Activated CD4-positive, CD25-positive, alpha-beta regulatory T cell (primary cell): ENCODE measurements at places on chromosomes 1 and 21.

GRCh38 chr1:12141163-12141850 is 25.5 kb upstream of the TNFRSF1B start:
- DNase-seq: no peak

DNA sequence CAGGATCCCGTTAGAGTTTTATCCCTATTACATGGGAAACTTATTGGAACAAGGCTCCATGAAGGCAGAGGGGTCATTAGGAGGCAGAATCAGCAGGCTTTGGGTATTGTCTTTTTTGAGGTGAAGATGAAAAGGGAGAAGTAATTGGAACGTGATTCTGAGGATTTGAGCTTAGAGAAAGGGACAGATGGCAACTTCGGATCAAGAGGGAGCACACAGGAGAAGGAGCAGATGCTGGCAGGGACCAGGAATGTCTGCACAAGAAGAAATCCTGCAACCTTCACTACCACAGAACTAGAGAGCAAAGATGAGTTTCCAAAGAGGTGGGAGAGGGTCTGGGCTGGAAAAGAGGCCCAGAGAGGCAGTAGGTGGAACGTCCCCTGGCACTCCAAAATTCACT is 202.8 kb downstream of the RRAGC start:
- DNase-seq: no peak

GRCh38 chr1:240284656-240285414 is 193.2 kb downstream of the FMN2 start:
- no peak for DNase-seq

- DNase-seq: no peak
Observed at GRCh38 chr1:39129514-39129913, 75.0 kb upstream of the MACF1 start.

GRCh38 chr1:230170622-230171021 is 103.6 kb downstream of the GALNT2 start:
- DNase-seq: no peak

DNA sequence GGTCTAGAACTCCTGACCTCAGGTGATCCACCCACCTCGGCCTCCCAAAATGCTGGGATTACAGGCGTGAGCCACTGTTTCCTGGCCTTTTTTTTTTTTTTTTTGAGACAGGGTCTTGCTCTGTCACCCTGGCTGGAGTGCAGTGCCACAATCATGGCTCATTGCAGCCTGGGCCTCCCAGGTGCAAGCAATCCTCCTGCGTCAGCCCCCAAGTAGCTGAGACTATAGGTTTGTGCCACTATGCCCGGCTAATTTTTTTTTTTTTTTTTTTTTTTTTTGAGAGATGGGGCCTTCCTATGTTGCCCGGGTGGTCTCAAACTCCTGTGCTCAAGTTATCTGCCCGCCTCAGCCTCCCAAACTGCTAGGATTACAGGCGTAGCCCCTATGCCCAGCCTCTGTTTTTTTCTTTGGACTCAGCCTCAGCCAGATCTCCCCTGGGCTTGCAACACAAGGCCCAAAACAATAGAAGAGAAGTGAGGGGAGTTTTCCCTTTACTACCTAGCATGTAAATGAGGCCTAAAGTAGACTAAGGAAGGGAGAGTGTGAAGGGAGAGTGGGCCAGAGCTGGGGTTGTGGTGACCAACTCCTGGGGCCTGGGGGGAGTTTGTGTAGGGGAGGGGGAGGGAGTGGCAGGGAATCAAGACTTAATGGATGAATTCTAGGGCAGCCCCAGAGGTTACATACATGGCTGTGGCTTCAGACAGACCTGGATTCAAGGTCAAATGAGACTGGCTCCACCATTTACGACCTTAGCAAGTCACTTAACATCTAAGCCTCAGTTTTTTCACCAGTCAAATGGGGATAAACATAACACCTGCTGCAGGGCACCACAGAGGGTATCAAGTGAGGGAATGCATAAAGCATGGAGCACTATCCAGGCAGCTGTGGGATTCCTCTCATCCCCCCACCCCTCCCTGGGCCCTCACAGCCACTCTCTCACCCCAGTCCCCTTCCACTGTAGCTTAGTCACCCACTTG is 1.6 kb upstream of the CD52 start:
- DNase-seq: no peak

- DNase-seq: no peak
Observed at GRCh38 chr1:85330711-85331290, 54.4 kb upstream of the BCL10 start.

DNA sequence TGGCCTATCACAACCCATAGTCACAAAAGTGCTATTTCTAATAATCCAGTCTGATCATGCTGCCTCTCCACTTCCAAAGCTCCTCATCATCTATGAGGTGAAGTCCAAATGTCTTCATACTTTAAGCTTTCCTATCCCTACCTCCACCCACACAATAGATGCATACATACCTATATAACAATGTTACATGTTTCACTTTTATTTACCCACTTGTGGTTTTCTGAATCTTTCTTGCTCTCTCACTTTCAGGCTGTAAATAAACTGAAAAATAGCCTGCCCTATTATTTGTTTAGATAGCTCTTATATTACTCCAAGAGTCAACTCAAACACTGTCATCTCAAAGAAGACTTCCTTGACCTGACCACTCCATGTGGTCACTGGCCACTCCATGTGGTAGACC is 406.8 kb upstream of the BEND5 start:
- no peak for DNase-seq

- no peak for DNase-seq
Observed at GRCh38 chr1:112982853-112983536, 27.0 kb upstream of the SLC16A1 start.

- DNase-seq: no peak
Observed at GRCh38 chr1:153533689-153534201, 2.0 kb downstream of the S100A6 start.

- no peak for DNase-seq
Observed at GRCh38 chr1:229339520-229339919, 3.3 kb downstream of the CCSAP start.

- DNase-seq: no peak
Observed at GRCh38 chr1:21384620-21385019, 55.3 kb upstream of the NBPF3 start.

DNA sequence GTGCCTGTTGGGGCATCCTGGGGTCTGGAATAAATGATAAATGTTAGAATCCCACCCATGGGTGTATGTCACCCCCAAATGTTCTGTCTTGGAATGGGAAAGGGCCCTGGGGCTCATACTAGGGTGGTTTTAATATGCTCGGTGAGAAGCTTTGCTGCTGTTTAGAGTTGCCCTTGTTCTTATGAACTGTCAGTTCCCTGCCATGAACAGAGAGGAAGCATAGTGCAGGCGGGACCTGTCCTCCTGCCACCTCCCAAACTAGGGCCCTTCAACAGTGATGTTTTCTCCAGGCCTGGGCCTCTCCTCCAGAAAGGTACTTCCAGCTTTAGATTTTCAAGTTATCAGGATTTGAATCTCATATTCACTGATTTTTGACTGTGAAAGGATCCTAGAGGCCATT is 80.7 kb upstream of the COA6 start:
- no peak for DNase-seq

DNA sequence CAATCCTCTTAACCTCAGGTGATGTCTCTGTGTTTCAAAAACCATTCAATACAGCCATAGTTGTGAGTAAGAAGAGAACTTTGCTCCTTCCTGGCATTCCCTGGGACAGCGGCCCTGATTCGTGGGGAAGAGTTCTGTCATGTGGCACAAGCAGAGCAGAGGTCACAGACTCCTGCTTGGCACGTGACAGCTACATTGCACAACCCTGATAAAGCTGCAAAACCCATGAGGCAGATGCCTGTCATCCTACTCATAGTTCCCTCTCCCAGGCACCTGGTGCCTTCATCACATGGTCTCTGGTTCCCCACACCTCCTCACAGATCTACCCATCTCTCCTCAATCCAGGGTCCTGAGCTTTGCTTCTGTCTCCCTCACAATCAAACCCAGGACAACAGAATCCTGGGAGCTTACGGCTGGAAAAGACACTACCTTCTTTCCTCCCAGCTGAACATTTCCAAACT is 70.8 kb downstream of the PLPP3 start:
- DNase-seq: no peak

GRCh38 chr1:26470878-26471497 is 1.3 kb upstream of the HMGN2 start:
- no peak for DNase-seq

GRCh38 chr1:71738256-71738655 is 544.1 kb downstream of the NEGR1 start:
- DNase-seq: no peak

GRCh38 chr1:109775398-109775797 is 11.7 kb upstream of the EPS8L3 start:
- DNase-seq: no peak

DNA sequence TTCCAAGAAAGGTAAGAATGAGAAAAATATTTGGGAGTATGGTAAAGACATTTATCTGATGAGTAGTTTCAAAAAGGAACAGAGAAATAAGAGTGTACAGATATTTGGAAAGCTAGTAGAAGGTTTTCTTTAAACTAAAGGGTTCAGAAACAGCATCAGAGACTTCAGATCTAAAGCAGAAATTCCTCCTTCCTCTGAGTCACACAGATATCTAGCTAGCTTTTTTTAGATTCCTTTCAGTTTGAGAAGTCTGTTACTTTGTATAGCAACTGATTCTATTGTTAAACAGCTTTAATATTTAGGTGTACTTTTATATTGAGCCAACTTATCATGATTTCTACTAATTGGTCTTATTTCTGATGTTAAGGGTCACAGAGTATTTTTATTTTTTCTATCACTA is 4.7 kb downstream of the AMY2B start:
- no peak for DNase-seq

DNA sequence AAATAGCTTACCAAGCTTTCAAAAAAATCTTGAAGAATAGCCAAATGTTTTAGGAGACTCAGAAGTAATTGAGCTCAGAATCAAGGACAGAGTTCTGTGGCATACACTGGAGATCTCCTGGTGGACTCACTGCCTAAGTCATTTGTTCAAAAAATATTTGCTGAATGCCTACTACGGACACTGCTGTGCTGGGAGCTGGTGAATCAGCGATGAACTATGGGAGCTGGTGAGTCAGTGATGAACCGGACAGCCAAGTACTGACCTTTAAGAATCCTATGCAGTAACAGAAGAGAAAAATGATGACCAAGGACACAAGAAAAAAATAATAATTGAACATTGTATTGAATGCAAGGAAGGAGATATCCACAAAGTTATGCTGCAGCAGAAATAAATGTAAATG is 717.9 kb upstream of the CXADR start:
- DNase-seq: no peak

DNA sequence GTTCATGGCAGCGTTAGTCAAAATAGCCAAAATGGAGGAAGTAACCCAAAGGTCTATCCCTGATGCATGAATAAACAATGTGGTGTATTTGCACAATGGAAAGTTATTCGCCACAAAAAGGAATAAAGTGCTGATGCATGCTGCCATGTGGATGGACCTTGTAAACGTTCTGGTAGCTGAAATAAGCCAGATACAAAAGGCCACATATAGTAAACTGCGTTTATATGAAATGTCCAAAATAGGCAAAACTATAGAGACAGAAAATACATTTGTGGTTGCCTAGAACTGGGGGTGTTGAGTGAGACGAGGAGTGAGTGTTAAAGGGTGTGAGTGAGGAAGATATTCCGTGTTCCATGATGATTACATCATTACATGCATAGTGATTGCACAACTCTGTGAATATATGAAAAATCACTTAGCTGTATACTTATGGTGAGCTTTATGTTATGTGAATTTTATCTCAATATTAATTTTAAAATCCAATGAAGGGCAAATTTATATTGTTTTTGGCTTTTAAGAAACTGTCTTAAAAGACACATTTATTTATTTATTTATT is 321.3 kb downstream of the KIF26B start:
- no peak for DNase-seq

DNA sequence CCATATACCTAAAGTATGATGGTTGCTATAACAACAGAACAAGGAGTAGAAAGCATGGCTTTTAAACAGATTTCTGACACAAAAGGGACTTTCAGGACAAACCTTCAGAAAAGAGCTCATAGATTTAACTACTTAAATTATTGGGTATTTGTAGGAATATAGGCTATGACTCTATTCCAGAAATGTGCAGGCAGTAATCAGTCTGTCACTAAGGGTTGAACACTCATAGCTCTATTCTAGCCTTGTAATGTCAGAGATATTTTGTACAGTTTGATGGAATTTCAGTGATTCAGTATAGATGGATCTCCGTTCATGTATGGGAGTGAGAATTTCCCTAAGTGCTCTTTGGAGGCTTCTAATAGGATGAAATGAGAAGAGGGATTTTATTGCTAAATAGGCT is 82.8 kb downstream of the EXTL2 start:
- no peak for DNase-seq

DNA sequence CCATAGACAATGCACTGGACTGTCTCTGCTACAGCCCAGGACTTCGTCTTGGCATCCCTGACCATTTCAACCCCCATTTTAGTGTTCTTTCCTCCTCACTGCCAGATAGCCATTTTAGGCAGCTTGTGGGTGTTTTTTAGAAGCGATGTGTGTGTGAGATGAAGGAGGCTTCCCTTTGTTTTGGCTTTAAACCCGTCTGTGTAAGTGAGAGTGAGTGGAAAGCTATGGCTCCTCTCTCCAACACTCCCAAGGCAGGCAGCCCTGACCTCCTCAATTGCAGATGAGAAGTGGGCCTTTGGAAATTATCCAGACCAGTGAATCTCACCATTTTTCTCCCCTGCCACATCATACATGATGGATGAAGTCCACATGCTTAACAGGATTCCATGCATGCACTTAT is 70.3 kb upstream of the PGBD5 start:
- DNase-seq: no peak

GRCh38 chr1:42417166-42417565 is 36.6 kb downstream of the RIMKLA start:
- no peak for DNase-seq

DNA sequence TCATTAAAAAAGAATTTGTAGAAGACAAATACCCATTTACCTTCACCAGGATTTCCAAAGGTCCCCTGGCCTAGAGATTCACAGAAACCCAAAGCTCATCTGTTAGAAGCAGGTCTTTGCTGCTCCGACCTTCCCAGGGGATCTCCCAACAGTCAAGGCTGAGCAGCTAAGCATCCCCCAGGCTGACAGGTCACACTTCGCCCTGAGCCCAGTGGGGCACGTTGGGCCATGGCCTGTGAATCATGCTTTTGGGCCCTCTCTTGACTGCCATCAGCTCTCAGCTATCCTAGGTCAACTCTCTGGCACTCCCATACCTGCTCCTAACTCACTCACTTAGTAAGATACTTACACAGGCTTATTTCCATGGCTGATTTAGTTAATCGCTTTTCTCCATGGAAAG is 157.7 kb downstream of the DSCAM start:
- no peak for DNase-seq
